ENCODE measurements at places on chromosomes 11 and 22.

- DNase-seq = no peak
Measured at GRCh38 chr11:62856333-62856895, 17.0 kb upstream of the WDR74 start.

DNA sequence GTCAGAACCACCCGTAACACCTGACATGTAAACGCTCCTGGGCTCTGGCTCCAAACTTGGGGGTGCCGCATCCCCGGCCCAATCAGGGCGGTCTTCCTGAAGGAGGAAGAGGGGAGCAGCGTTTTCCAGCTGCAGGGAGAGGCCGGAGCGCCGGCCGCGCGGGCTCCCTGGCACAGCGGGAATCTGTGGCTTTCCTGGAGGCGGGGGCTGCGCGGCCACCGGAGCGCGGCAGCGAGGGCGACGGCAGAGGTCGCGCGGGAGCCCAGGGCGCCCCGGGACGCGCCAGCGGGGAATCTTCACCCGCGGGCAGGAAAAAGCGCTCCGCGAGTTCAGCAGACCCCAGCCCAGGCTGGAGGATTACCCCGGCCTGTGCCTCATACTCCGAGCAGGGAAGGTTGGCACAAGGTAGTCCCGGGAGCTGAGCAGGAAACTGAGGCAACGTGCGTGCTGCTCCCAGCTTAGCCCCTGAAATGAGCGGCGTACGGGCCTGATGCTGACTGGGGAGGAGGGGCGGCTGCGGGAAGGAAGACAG lies 600 bp upstream of the ESAM start:
- DNase-seq = no peak

- no peak for DNase-seq
Measured at GRCh38 chr22:42427167-42427566, 5.0 kb downstream of the NFAM1 start.

GRCh38 chr11:112836256-112836602 lies 125.0 kb upstream of the NCAM1 start:
- no peak for DNase-seq

DNA sequence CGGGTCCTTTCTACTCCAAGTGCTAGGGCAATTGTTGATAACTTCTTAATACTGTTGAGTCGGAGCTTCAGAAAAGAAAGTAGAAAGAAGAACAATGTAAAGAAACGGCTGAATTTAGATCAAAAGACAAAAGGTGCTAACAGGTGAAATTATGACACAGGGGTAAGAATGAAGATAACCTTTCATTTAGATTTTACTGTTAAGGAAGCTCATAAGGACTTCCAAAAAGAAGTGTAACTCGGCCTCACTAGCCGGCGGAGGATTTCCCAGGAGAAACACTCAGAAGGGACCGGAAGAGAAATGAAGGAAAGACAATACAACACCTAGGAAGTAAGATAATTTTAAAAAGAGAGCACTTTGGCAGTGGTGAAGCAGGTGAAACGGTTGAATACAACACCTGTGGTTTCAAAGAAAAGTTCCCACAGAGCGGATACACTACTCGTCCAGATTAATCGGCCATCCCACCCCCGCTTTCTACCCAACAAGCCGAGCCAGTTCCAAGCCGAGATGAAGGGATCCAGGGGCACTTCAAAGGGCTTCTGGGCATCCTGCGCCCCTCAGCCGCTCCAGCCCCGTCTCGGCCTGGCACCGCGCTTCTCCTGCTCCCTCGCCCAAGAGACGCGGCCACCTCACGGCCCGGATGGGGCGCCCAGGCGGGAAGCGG lies 737 bp downstream of the PPP2R1B start:
- DNase-seq = no peak

GRCh38 chr11:117095284-117096161 lies 2.7 kb downstream of the SIK3 start:
- DNase-seq = no peak

DNA sequence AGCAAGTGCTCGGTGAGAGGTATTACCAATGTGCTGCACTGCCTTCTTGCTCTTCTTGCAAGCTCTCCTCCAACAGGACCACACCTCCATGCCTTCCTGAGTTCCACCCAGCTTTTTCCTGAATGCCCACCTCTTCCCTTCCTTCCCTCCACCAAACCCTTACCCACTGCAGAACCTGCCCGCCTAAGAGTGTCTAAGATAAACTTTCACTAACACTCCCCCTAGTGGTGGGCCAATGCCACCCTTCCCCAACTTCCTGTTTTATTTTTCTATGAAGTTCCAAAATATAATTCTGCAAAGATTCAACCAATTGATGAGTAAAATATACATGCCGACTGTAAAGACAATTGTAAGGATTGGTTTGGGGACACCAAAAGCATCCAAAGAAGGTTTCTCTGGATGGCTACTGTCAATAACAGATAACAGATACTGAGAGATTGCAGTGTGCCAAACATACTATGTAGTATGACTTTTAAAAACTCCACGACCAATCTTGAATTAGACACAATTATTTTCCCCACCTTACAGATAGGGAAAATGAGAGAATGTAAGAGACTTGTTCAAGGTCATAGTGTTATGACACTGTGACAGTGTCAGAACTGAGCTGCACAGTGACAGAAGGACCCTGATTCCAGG lies 38.6 kb upstream of the BMAL1 start:
- no peak for DNase-seq

GRCh38 chr22:18968011-18968749 lies 32.1 kb upstream of the PRODH start:
- DNase-seq = no peak

DNA sequence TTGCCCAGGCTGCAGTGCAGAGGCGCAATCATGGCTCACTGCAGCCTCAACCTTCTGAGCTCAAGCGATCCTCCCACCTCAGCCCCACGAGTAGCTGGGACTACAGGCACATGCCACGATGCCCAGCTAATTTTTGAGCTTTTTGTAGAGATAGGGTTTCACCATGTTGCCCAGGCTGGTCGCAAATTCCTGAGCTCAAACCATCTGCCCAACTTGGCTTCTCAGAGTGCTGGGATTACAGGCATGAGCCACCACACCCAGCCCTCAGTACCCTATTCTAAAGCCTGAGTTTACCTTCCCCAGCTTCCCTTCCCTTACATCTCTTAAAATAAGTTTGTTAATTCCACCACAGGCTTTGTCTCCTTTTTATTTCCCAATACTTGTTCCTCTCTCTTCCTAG lies 59.1 kb downstream of the AMBRA1 start:
- no peak for DNase-seq

DNA sequence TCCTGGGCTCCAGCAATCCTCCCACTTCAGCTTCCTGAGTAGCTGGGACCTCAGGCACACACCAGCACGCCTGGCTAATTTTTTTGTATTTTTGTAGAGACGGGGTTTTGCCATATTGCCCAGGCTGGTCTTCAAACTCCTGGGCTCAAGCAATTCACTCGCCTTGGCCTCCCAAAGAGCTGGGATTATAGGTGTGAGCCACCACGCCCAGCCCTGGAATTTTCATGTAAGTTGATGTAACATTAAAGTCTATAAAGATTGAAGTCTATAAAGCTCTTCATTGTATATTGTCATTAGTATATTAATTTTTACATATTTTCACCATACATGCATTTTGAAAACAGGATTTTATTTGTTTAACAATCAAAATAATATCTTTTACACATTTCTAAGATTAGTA lies 12.5 kb upstream of the DDX17 start:
- DNase-seq = no peak

DNA sequence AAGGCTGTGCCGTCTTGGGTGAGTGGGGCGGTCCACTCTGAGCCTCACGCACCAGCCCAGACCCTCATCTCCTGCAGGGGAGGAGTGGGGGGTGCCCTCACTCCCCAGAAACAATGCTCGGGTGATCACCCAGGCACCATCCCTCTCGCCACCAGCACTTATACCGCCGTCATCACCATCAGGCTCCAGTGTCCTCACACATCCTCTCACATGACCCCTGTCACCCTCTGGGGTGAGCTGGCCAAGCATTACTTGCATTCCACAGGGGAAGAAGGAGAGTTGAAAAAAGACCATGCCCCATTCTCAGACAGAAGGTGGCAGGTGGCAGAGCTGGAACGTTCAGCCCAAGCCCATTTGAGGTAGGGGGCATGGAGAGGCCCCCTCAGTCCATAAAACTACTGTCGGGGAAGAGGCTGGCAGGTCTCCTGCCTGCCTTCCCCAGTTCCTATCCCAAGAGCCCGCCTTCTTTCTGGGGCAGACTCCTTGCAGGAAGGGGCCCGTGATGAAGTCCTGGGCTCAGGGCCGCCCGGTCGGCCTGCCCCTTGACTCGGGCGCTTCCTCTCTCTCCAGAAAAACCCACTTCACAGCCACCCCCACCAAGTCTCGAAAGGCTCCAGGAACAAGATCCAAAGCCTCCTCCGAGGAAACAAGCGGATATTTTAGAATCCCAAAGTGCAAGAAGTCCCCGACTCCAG lies 153.3 kb downstream of the DSCAML1 start:
- no peak for DNase-seq

- DNase-seq = no peak
Measured at GRCh38 chr11:63813563-63814382, 517 bp downstream of the SPINDOC start.

DNA sequence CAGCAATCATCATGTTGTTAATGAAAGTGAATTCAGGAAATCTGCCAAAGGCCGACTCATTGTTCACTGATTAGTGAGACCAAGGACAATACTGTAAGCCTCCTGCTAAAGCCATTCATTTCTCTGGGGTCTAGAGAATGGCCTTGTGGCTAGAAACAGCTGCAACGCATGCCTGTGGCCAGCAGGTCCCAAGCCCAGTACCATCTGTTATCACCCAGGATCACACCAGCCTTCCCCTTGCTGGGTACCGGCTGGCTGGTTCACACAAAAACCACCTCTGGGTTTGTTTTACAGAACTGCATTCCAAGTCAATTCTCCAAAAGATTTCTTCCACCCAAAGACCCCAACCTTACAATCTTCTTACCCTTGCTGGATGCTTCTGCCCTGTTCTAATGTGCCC lies 1.1 kb downstream of the PLAAT5 start:
- no peak for DNase-seq

- DNase-seq = no peak
Measured at GRCh38 chr11:134743820-134744195, 331.8 kb upstream of the B3GAT1 start.

- no peak for DNase-seq
Measured at GRCh38 chr22:22748297-22748743, 103.9 kb downstream of the GGTLC2 start.

All from NCI-H1048 (cell line).